ENCODE measurements at places on chromosomes 3 and 15. TPM values are rescaled to one million over a fixed set of nuclear protein-coding genes. Genes with fewer than 3 reads are reported as not detected.

The SLCO3A1 gene
- total RNA-seq: 17.2 TPM

GRCh38 chr3:134559591-134559990 lies 73.7 kb downstream of the CEP63 start:
- no peak for DNase-seq

DNA sequence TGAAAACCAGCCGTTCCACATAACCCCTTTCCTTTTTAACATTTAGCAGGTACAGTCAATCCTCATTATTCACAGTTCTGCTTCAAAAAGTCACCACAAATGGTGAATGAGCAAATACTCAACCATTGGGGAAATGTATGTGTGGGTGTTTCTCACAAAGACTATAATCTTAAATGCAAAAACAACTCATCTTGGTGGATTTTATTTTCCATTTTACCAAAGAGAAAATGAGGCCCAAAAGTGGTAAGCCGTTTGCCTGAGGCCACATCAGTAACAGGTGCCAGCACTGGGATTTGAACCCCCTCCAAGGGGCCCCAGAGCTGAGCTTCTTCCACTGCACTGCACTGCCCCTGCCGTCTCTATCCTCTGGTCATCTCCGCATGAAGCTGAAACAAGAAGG lies 208.8 kb downstream of the OSBPL10 start:
- DNase-seq: no peak

The MAP1A gene
- 21.8 TPM for total RNA-seq

The UMPS gene
- 17.8 TPM for total RNA-seq

The CHRNA7 gene
- total RNA-seq: 2.7 TPM

DNA sequence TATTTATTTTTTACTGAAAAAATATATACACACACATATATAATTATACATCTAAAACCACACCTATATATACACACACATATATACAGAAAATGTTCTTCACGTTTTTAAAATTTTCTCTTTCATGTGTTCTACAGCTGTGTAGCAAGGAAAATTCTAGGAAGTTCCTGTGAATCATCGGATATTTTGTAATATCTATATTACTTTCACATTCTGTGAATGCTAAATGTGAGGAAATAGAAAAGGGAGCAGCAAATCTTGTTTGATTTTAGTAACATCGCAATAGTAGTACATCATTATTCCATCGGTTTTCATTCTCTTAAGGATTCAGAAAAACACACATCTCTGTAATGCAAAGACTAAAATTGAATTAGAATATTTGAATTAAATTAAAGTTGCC lies 836.8 kb upstream of the NECTIN3 start:
- no peak for DNase-seq

DNA sequence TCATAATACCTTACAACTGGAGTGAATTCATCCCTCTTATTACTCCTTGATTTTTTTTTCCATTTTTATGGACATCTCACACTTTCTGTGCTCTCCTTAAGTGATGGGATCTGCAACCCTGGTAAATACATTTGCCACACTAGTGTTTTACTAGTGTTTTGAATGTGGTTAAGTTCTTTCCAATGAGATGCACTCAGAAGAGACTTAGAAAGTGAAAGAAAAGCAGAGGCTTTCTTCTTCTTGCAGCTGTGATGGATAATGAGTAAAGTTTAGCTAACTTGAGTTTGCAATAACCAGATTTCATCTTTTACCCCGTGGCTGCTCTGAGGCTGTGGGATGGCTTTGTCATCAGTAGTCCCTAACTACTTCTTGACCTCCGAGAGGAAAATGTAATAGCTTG lies 1248.4 kb downstream of the NSUN3 start:
- DNase-seq: no peak

- no peak for DNase-seq
Observed at GRCh38 chr3:4835616-4836043, 143.6 kb upstream of the BHLHE40 start.

GRCh38 chr3:110738531-110738930 lies 333.1 kb upstream of the NECTIN3 start:
- DNase-seq: no peak

GRCh38 chr3:58708116-58708791 lies 41.7 kb upstream of the FAM3D start:
- DNase-seq: no peak

DNA sequence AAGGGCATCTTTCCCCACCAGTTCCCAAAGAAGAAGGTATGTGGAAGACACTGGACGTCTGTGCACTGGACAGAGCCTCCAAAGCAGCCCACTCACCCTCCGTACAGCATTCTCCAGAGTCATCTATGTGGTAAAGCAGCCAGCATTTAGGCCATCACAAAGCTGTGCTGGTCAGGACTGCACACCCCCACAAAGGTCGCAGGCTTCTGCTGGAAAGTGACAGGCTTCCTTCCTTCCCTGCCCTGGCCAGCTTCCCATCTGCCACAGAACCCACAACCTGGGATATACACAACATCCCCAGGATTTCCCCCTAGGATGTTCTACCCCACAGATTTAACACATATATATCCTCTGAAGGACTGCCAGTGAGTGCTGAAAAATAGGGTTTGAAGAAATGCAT lies 64.6 kb upstream of the GALNT15 start:
- no peak for DNase-seq

The SAXO2 gene
- under 0.01 TPM for total RNA-seq

The SLC27A2 gene
- total RNA-seq: 49.8 TPM

The CLDN18 gene
- not detected for total RNA-seq

GRCh38 chr3:113204371-113204770 lies 7.0 kb upstream of the BOC start:
- DNase-seq: no peak

The INAFM2 gene
- total RNA-seq: 30.2 TPM

GRCh38 chr3:89114841-89115223 lies 7.4 kb downstream of the EPHA3 start:
- no peak for DNase-seq

DNA sequence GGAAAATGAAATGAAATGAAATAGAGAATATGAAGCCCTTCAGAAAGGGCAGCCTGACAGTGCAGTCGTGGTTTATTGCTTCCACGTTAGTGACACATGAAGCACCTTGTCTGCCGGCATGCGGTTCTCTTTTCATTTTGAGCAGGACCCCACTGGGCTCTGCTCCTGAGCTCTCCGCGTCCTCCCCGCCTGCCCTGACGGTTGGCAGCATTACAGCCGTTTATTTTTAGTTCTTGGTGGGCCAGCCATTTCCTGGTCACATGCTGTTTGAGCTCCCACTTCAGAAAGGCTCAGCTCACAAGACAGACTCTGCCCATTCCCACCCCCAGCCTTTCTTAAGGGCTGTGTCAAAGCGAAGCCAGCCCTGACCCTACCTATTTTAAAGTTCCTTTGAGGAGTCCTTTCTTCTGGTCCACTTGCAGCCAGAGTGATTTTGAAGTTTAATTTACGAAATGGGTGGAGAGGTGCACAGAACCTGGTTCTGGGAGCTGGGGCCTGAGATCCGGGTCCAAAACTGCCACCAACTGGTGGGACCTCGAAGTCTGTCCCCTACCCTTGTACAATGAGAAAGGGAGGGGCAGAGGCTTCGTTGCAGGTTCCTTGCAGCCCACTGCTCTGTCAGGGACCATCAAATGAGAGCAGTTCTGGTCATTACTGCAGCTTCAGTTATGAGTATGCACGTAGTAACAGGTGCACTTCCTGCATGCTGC lies 60.1 kb downstream of the MGLL start:
- peak; percentile 76 for DNase-seq

The SPTBN5 gene
- under 0.01 TPM for total RNA-seq

The VPS39 gene
- 58.4 TPM for total RNA-seq

GRCh38 chr3:55775366-55776154 lies 288.5 kb upstream of the WNT5A start:
- no peak for DNase-seq

The EPHB1 gene
- under 0.01 TPM for total RNA-seq
